A549 (cell line): ENCODE measurements at places on chromosomes 13 and 19. TPM values are rescaled to one million over a fixed set of nuclear protein-coding genes. Genes with fewer than 3 reads are reported as not detected.

GRCh38 chr19:38617764-38618589, at the start of gene MAP4K1:
Gene MAP4K1, minus strand, starts transcription at chr19:38617953. Its CDS starts 58 bp downstream, at chr19:38617895.
- DNase-seq, result no peak

- DNase-seq, result no peak
Measured at GRCh38 chr19:12790628-12791344, 500 bp upstream of the JUNB start.

DNA sequence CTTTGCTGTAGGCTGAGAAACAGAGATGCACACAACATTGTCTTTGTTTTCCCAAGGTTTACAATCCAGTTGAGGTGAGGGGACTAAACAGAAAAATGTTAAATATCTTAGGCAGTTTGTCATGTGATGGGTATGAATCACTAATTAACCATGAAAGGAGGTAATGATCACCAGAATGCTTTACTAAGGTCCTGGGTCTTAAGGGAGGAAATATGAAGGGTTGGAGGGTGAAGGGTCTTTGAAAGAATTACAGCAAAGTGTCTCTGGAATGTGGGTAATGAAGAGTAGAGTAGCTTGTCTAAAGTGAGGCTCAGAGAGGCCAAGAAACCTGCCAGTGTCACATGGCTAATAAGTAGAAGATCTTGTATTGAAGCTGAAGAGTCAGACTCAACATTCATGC, 19.0 kb downstream of the BIVM start:
- DNase-seq, result no peak

Gene C19orf81
- 7.9 to 9.5 TPM (median 8.2 TPM) in 3 replicates for polyA plus RNA-seq

Gene CYP2F1
- not detected in 3 replicates for polyA plus RNA-seq

Gene LRP3
- polyA plus RNA-seq, result 22.7 to 25.1 TPM (median 24.5 TPM) in 3 replicates

GRCh38 chr13:99911069-99911964, 60.2 kb downstream of the ZIC5 start:
- no peak for DNase-seq

Gene SLITRK6
- polyA plus RNA-seq, result 0.39 to 0.91 TPM (median 0.66 TPM) in 3 replicates

DNA sequence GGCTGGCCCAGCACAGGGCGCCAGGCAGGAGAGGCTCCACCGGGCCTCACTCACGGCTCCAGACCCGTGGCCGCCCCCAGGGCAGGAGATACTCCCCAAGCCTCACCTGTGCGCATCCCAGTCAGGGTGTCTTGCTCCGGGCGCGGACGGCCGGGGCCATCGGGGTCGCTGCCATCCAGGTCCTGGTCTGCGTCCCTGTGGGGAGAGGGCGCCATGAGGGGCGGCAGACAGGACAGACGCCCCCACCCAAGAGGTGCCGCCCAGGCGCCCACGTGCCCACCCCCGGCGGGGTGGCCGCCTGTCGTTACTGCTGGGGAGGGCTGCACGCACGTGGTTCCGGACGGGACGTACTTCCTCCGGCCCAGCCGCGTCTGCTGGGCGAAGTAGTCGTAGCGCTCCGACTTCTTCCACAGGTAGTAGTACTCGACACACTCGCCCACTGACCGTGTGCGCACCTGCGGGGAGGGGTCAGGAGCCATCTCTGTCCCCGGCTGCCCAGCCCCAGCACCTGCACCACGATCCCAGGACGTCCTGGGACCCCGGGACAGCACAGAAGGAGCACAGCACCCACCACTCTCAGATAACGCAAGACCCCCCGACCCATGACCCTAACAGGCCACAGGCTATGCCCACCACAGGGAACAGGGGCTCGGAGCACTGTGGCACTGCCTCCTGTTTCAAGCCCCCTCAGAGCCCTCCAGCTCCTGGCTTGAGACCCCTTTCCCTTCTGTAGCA, 17.4 kb upstream of the PLPP2 start:
- DNase-seq, result no peak

- DNase-seq, result no peak
Measured at GRCh38 chr19:18204394-18205199, 755 bp upstream of the RAB3A start.

DNA sequence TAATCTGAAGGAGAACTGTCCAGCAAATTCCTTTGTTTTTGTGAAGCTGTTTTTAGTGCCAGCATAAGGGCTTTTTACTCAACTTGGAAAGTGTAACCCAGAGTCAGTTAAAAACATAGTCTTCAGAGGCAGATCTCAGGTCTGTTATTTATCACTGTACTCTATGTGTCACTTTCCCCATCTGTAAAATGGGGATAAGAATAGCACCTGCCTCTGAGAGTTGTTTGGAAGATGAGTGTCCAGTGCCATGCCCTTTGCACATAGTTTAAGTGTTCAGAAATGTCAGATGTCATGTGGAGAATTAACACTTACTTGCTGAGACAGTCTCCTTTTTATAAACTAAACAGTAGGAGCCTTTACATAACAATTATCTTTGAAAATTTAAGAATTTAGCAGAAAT, 27.9 kb downstream of the USPL1 start:
- no peak for DNase-seq

DNA sequence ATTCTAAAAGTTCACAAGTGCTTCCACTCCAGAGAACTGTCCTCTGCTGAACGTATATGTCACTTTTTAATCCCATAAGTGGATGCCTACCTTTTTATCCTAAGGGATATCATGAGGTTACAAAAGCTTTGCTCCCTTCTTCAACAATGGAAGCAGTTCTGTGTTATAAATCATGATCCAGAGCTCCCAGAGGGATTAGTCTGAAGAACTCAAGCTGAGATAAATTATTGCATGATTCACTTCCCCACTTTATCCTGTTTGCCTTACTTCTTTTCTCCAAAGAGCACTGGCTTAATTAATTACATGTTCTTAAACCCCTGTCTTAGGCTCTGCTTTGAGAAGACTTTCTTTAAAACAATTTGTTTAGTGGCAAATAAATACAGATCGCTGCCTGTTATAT, 246.7 kb downstream of the PCDH17 start:
- no peak for DNase-seq

GRCh38 chr19:3135961-3136683, at the start of gene GNA15:
Gene GNA15, plus strand, starts transcription at chr19:3136033. Its CDS starts 418 bp downstream, at chr19:3136451.
- no peak for DNase-seq

DNA sequence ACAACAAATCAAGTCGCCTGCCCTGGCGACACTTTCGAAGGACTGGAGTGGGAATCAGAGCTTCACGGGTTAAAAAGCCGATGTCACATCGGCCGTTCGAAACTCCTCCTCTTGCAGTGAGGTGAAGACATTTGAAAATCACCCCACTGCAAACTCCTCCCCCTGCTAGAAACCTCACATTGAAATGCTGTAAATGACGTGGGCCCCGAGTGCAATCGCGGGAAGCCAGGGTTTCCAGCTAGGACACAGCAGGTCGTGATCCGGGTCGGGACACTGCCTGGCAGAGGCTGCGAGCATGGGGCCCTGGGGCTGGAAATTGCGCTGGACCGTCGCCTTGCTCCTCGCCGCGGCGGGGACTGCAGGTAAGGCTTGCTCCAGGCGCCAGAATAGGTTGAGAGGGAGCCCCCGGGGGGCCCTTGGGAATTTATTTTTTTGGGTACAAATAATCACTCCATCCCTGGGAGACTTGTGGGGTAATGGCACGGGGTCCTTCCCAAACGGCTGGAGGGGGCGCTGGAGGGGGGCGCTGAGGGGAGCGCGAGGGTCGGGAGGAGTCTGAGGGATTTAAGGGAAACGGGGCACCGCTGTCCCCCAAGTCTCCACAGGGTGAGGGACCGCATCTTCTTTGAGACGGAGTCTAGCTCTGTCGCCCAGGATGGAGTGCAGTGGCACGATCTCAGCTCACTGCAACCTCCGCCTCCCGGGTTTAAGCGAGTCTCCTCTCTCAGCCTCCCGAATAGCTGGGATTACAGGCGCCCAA, at the start of gene LDLR:
Gene LDLR, plus strand, starts transcription at position 210 of the 760 bp plus-strand sequence. Its CDS starts 86 bp downstream, at position 296.
- DNase-seq, result peak; percentile 77

GRCh38 chr13:25210842-25211569, 38.9 kb upstream of the AMER2 start:
- no peak for DNase-seq

Gene MCEMP1
- not detected in 3 replicates for polyA plus RNA-seq

Gene ZNF836
- polyA plus RNA-seq, result 0.50 to 0.81 TPM (median 0.76 TPM) in 3 replicates

DNA sequence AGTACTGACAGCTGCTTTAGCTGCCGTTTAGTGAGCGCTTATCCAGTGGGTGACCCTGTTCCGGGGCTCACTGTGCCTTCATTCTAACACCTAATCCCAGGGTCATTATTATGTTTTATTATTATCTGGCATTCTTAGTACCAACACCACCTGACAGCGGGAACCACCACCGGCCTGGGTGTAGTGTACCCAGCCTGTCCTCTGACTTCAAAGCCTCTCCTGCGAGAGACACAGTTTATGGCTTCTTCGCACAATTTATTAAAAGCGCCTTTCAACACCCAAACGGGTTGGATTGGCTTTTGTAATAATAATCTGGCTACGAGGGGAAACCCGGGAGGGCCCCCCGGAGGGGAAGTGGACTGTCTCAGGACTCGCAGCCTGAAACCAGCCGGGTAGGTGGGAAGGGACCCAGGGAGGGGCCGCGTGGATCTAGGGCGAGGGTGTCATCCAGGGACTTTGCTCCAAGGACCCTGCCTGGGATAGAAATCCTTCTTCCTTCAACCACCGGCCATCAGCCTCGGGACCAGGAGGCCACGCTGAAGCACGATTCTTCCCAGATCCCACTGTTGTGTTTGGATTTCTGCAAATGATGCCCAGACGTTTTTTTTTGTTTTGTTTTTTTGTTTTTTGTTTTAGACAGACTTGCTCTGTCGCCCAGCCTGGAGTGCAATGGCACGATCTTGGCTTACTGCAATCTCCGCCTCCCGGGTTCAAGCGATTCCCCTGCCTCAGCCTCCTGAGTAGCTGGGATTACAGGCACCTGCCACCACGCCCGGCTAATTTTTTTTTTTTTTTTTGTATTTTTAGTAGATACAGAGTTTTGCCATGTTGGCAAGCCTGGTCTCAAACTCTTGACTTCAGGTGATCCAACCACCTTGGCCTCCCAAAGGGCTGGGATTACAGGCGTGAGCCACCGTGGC, 1.6 kb upstream of the ZBTB7A start:
- no peak for DNase-seq

GRCh38 chr13:37797631-37798030, 71.9 kb downstream of the TRPC4 start:
- no peak for DNase-seq

- no peak for DNase-seq
Measured at GRCh38 chr13:62537593-62537992, 1121.9 kb upstream of the PCDH20 start.
